Lung (tissue), 17 donors: ENCODE measurements at places on chromosomes 1 and 21. TPM values are rescaled to one million over a fixed set of nuclear protein-coding genes. Genes with fewer than 3 reads are reported as not detected.

ERG gene
- 26.1 TPM for total RNA-seq

TNFRSF18 gene
- 2.7 TPM for total RNA-seq

DNA sequence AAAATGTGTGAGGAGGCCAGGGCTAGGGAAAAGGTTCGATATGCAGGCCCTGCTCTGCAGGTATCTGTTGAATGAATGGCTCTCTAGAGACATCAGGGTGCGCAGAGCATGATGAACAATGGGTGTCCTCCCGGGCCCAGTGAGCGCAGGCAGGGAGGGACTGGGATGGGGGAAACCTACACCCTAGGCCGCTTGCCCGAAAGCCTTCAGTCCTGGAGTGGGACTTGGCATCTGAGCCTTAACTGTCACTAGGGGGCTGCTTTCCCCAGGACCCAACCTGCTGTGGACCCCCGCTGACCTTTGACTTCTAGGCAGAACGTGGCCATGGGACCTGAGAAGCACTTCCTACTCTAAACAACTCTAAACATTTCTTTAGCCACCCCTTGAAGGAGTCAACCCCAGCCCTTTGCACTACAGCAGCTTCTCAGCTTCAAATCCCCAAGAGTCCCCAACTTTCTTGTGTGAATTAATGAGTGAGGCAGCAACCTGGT is 444 bp upstream of the MAP3K6 start:
- no peaks in the 10 kb centered on the region for H3K27me3 ChIP-seq
- peak overlapping the region; percentile 63 for H3K27ac ChIP-seq

DNA sequence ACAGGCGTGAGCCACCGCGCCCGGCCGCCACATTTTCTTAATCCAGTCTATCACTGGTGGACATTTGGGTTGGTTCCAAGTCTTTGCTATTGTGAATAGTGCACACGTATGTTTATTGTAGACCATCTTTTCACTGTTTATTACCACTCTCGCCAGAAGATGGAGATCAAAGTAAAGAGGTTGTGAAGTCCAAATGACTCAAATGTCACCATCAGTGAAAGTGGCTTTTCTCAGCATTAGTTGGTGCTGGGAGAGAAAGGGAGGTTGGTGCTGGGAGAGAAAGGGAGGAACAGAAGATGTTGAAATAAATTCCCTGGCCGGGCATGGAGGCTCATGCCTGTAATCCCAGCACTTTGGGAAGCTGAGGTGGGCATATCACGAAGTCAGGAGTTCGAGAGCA is 10.4 kb upstream of the UHMK1 start:
- no peak for DNase-seq
- no peaks in the 10 kb centered on the region for H3K4me1 ChIP-seq
- no peak overlapping the region for H3K4me3 ChIP-seq

DNA sequence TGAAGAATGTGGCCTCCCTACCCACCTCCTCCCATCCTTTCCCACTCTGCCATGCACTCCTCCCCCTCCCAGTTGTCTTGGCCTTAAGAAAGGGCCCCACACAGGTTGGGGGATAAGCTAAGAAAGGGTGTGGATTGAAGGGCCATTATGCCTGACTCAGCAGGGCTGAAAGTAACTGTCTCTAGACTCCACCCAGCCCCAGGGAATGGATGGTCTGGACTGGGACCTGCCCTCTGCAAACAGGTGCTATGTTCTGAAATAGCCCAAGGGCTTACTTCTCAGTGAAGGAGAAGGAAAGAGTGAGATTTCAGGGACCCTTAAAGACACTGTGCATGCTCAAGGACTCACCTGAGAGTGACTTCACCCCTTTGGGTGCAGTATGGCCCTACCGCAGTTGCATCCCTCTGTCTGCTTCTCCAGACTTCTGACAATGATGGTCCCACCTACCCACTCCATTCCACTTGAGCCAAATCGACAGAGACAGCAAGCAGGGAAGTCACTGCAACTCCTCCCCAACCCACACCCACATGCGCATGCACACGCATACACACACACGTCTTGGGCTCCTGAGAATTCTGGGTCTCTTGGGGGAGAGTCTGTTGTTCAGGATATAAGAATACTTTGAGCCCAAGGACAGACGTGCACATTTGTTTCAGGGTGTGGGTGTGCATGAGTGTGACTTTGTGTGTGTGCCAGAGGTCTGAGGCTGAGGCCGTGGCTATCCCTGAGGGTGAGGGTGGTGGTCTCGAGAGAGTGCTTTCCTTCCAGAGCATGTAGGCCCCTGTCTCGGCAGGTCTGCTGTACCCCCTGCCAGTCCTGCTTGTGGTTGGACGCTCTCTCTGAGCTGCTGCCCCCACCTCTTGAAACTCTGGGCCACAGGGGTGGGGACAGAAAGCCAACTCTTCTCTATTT is 231.9 kb downstream of the PTPRU start:
- H3K4me3 ChIP-seq = no peak overlapping the region
- no peaks in the 10 kb centered on the region for H3K4me1 ChIP-seq
- no peak for DNase-seq
- no peaks in the 10 kb centered on the region for H3K36me3 ChIP-seq
- H3K27me3 ChIP-seq = peaks cover 2% of the 10 kb centered on the region
- H3K27ac ChIP-seq = no peak overlapping the region

DNA sequence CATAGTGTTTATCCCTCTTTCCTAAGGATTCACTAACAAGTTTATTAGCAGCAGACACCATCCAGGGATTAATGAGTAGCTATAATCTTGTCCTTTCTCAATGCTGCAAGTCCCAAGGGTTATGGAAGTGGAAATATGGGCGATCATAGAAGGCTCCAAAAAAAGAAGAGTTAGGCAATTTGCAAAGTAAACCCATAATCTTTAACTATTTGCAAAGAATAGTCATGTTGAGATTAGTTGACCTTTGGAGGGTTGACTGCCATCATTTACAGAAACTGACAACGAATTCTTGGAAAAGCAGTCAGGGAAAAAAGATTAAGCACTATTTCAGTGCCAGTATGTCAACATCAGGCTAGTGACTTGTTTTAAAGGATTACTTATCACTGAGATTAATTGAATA is 169.9 kb downstream of the KCNT2 start:
- H3K4me3 ChIP-seq = no peak overlapping the region
- no peaks in the 10 kb centered on the region for H3K36me3 ChIP-seq
- H3K4me1 ChIP-seq = no peaks in the 10 kb centered on the region
- no peak overlapping the region for H3K27ac ChIP-seq
- H3K27me3 ChIP-seq = no peaks in the 10 kb centered on the region

DNA sequence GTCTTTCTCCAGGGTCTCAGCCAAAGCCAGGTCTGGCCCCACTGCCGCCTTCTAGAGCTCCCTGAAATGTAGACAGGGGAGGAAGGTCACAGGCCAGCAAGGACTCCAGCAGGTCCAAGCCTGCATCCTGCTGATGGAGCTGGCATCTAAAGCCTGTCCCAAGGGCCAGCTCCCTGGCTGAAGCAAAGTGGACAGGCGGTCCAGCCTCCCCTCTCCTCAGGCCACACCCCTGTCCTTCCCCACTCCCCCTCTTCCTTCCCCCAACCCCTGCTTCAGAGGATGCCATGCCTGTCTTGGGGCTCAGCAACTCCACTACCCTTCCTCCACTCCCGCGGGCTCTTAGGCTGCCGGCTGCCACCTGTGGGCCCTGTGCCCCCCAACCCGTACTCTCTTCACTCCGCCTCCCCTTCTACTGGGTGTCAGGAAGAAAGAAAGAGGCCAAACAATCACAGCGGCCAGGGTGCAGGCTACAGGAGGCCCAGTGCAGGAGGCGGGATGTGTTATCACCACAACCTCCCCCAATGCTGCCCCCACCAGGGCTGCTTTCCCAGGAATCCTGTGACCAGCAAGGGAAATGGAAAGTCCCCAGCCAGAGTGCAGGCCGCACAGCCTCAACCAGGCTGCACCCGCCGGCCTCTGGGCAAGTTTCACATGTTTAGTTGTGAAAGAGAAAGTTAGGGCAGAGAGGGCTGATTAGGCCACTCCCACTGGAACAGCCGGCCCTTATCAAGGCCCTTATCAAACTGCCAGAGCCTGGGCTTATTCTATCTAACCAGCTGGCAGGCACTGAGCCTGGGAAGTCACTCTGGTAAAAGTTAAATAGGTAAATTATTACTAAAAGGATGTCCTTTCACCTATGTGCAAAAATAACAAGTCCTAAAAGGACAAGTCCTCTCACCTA is 34.1 kb downstream of the ACOT7 start:
- no peak overlapping the region for H3K4me3 ChIP-seq
- peak overlapping the region; percentile 68 for H3K27ac ChIP-seq
- H3K36me3 ChIP-seq = no peaks in the 10 kb centered on the region

GRCh38 chr21:29121759-29122158 is 8.7 kb upstream of the MAP3K7CL start:
- no peak for DNase-seq
- H3K36me3 ChIP-seq = no peaks in the 10 kb centered on the region
- H3K4me1 ChIP-seq = no peaks in the 10 kb centered on the region
- H3K4me3 ChIP-seq = no peak overlapping the region
- H3K27ac ChIP-seq = no peak overlapping the region
- no peaks in the 10 kb centered on the region for H3K27me3 ChIP-seq

ETV3L gene
- not detected for total RNA-seq

DYNLT5 gene
- total RNA-seq = 11.1 TPM

GRCh38 chr1:11707621-11708276 is 16.2 kb downstream of the DRAXIN start:
- no peak overlapping the region for H3K27ac ChIP-seq
- no peak overlapping the region for H3K4me3 ChIP-seq
- H3K4me1 ChIP-seq = no peaks in the 10 kb centered on the region
- no peaks in the 10 kb centered on the region for H3K36me3 ChIP-seq

DNA sequence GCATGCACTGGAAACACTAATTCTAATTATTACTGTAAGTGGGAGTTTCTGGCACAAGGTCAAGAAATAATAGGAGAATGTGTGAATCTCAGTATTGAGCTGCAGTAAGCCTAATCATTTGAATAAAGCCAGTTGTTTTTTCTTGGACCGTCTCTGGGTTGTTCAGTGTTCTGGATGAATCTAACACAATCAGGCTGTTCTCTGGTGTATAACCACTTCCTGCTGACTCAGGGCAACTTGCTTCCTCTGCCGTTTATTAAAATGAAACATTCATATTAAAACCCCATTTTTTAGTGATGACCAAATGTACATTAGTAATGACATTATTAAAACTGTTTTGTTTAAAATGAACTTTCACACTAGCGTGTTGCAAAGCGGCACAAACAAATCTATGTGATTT is 273.1 kb upstream of the SNX7 start:
- H3K27ac ChIP-seq = no peak overlapping the region
- no peaks in the 10 kb centered on the region for H3K27me3 ChIP-seq
- no peaks in the 10 kb centered on the region for H3K36me3 ChIP-seq

DNA sequence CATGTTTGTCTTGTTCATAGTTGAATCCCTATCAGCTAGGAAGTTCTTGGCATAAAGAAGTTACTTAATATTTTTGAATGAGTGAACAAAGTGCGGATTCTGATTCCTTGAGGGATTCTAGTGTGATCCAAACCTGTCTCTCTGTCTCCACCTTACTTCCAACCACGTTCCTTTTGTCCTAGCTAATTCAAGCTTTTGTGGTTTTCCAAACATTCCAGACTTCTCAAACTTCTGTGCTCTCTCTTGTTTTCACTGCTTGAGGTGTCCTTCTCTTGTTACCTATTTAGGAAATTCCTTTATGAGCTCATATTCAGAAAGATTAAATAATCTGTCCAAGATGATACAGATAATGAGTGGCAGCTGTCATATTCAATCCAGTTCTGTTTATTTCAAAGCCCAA is 353.2 kb downstream of the PTBP2 start:
- no peaks in the 10 kb centered on the region for H3K27me3 ChIP-seq
- H3K4me1 ChIP-seq = no peaks in the 10 kb centered on the region
- no peak overlapping the region for H3K27ac ChIP-seq
- DNase-seq = no peak
- no peak overlapping the region for H3K4me3 ChIP-seq

GRCh38 chr1:181089676-181090544 is 1.4 kb downstream of the IER5 start:
- H3K4me3 ChIP-seq = peak overlapping the region; percentile 85
- H3K27me3 ChIP-seq = no peaks in the 10 kb centered on the region
- DNase-seq = peak; percentile 77
- peaks cover 3% of the 10 kb centered on the region for H3K4me1 ChIP-seq

- no peak overlapping the region for H3K27ac ChIP-seq
- no peak for DNase-seq
- no peaks in the 10 kb centered on the region for H3K36me3 ChIP-seq
- H3K4me3 ChIP-seq = no peak overlapping the region
Measured at GRCh38 chr1:245395680-245396079, 240.9 kb downstream of the KIF26B start.

DNA sequence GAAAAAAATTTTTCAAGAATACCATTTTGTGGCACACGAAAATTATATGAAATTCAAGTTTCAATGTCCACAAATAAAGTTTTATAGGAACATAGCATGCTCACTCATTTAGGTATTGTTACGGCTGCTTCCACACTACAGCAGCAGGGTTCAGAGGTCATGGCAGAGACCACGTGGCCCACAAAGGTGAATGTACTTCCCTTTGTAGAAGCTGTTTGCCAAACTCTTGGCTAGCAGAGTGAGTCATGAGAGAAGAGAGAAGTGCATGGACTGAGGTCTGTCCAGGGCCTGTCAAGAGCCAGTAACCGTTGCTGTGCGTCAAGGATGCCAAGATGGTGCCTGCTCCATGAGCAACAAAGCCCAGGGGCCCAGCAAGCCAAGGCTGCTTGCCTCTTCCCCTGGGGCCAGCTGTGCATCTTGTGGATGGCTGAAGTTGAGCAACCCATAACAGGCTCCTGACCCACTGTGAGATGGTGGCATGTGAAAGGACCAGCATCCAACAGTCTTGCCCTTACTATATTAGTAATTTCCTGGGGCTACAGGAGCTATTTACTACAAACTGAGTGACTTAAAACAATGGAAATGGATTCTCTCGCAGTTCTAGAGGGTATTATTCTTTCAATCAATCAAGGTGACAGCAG is 64.8 kb upstream of the ATP5PO start:
- no peaks in the 10 kb centered on the region for H3K36me3 ChIP-seq
- DNase-seq = no peak
- no peaks in the 10 kb centered on the region for H3K27me3 ChIP-seq
- peaks cover 6% of the 10 kb centered on the region for H3K4me1 ChIP-seq
- H3K4me3 ChIP-seq = no peak overlapping the region

DNA sequence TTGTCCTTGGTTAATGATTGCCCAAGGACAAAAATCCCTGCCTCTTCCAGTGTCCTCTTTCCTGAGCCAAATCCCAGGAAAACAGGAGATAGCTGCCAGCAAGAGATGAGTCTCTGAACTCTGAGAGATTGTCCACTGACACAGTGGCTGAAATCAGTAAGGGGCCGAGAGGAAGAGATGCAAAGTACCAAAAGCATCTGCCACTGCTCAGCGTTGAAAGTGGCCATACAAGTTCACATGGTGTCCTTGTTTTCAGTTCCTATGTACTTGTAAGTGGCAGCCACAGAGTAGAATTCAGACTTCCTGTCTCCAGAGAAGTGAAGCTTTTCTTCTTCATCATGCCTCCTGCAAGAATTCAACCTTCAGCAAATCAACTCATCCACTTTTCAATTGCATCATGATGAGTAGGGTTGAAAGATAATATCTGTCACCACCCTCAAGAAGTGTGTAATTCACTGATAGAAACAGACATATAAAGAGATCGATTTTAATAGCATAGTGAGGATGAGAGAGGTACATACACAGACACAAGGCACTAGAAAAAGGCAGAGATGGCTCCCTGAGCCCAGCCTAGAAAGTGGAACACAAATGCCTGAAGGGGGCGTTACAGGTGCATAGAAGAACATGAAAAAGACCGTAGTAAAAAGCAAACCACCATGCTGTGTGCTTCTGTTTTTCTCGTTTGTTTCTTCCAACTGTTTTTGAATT is 185.8 kb downstream of the MRPL39 start:
- no peak overlapping the region for H3K4me3 ChIP-seq
- no peak overlapping the region for H3K27ac ChIP-seq
- no peaks in the 10 kb centered on the region for H3K27me3 ChIP-seq
- no peaks in the 10 kb centered on the region for H3K4me1 ChIP-seq
